Activated gamma-delta T cell treated with Interleukin-2 at 50 U/mL for 16 hours (primary cell): ENCODE measurements at places on chromosomes 1 and 21.

DNA sequence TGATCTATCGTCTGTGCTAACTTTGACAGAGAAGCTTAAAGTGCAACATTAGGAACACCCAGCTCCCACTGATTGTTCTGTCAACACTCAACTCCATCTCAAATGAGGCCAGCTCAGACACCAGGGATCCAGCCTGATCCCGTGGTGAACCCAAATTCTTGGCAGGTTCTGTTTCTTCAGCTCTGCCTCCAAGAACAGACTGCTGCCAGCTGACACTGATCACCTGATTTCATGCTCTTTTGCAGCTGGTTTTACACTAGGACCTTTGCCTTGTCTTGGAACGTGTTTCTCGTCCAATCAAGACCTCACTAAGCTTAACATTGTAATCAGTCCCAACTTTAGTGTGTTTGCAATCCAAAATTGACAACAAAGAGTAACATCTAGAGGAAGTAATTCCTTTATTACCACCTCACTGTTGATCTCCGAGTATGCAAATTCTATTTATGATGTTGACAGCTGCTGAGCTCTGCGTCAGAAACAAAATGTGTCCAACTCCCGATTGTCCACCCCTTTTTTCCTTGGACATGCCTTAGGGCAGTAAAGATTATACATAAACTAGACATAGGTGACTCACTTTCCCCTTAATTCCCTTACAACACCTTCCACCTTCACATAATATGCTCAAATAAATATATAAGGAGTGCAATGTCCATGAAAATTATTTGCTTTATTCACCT lies 1.6 kb upstream of the HYI start:
- no peak for DNase-seq

DNA sequence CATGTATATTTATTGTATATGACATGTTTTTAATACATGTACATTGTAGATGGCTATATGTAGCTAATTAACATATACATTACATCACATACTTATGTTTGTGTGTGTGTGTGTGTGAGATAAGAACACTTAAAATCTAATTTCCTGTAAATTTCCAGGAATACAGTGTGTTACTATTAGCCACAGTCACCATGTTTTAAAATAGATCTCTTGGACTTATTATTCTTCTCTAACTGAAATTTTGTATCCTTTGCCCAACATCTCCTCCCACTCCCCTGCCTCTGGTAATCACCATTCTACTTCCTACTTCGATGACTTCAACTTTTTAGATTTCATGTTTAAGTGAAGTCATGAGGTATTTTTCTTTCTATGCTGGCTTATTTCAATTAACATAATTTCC lies 64.8 kb downstream of the FCRL5 start:
- DNase-seq = no peak

GRCh38 chr1:175148068-175148467 lies 44.5 kb downstream of the KIAA0040 start:
- no peak for DNase-seq

DNA sequence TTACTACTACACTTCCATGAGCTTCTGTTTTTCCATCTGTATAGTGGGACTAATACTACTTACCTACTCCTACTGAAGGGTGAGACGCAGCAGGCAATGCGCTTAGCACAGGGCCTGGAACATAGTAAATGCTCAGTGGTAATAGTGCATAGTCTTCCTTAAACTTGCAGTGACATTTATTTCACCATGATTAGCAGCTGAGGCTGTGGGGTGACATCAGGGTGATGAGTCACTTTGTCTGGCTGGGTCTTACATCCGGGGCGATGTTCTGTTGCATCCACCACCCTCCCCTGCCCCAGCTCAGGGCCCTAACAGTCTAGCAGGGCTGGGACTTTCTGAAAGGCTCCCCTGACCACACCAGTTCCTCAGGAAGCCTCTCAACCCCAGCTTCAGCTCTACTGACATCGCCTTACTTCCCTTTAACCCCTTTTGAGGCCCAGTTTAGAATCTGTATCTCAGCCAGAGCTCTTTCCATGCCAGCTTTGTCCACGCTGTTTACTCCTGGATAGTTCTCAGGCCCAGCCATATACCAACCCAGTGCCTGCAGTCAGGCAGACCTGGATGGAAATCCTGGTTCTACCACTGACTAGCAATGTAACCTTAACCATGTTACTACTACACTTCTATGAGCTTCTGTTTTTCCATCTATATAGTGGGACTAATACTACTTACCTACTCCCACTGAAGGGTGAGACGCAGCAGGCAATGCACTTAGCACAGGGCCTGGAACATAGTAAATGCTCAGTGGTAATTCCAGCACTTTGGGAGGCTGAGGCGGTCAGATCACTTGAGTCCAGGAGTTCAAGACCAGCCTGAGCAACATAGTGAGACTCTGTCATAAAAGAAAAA lies 66.3 kb downstream of the CD58 start:
- peak; percentile 85 for DNase-seq

- no peak for DNase-seq
Observed at GRCh38 chr1:12552111-12552888, 65.7 kb downstream of the DHRS3 start.

DNA sequence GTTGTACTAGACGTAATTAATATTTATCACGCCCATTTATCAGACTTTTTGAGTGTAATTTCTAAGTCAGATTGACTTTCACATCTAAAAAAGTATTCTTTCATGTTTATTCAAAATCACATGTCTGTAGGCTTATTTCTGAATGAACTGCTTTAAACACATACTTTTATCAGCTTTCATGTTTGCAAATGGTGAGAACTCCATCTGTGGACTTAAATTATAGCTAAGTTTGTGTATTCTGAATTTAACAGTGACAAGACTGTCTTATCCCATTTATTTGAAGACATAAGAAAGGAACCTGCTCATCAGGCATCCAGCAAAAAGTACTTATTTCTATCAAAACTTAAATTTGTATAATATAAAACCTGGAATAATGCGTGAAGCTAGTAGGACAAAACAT lies 69.3 kb downstream of the DENND1B start:
- no peak for DNase-seq

DNA sequence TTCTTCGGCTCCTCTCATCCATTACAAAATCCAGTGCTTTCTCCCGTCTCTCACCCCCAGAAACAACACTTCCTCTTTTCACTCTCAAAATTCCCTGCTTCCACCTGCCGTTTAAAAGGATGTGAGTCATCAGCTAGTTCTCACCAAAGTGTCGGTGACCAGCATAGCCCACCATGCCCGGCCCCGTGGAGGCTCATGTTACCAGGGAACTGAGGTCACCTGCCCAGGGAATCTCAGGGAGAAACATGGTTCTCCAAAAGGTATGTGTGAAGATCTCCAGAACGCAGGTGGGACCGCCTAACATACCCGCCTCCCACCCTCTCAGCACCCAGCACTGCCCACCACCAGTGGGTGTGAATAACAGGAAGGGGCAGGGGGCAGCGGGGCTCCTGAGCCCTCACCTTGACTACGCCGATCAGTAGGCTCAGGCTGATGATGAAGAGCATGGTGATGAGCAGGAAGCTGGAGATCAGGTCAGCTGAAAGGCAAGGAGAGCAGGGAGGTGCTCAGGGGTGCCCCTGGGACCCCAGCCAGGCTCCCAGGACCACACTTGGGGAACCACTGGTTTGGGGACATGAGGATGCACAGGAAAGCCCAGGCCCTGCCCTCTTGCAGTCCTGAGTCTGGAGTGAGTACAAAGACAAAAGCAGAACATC lies 16.2 kb downstream of the LAPTM5 start:
- DNase-seq = no peak

- DNase-seq = peak; percentile 82
Observed at GRCh38 chr1:167687919-167688519, 33.8 kb upstream of the MPZL1 start.

GRCh38 chr1:6105218-6105679 lies 59.6 kb downstream of the KCNAB2 start:
- no peak for DNase-seq

GRCh38 chr1:243726806-243727502 lies 123.1 kb downstream of the AKT3 start:
- no peak for DNase-seq

DNA sequence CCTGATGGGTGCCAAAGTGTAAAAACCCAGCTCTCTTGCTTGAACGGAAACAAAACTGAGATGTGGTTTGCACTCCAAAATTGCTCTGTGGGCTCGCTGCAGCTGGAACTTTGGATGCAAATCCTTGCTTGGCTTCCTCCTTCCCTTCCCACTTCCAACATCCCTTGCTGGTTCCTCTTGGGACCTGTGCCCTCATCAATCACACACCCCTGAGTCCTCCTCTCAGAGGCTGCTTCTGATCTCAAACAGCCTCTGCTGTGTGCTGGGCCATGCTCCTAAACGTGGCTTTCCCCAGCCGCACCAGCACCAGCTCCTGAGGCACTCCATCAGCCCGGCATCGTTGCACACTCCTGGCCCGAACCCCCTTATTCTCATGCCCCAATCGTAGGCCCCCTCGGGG lies 124.3 kb upstream of the RAB4A start:
- no peak for DNase-seq

GRCh38 chr1:27643600-27644368 lies 8.8 kb upstream of the FGR start:
- DNase-seq = peak; percentile 75

GRCh38 chr1:100396651-100397050 lies 44.3 kb downstream of the CDC14A start:
- no peak for DNase-seq

DNA sequence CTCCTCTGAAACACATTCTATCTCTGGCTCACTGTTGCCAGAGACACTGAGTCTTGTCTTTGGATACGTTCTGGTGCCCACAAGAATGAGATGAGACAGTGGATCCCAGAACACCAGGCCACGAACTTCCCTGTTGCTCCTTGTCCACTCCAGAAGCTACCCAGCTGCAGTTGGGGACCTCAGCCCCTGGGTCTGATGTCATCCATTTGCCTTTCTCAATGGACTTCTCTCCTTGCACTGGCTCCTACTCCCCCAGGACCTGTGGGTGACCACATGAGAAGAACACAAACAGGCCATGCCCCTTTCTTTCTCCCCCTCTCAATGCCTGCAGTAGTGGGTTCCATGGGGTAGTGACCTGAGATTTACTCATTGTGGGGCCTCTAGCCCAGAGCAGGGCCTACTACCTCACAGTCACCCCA lies 5.9 kb downstream of the NBPF1 start:
- DNase-seq = no peak

DNA sequence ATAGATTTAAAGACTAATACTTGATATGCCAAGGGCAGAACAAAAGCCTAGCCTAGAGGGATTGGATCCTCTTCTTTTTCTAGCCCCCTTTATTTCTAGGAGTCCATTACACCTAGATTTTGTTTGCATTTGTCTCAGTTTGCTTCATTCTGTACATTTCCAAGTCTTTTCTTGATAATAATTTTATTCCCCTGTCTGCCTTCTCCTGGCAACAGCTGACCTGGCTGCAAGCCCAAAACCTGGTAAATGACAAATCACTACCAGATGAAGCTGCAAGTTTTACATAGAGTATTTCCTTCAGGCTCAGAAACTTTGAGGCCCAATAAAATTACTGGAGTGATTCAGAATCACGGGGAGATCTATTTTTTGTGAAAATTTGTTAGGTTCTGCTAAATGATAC lies 36.5 kb upstream of the LHX8 start:
- no peak for DNase-seq

GRCh38 chr1:223847781-223848345 lies 2.1 kb upstream of the TP53BP2 start:
- no peak for DNase-seq

GRCh38 chr1:32181065-32181464 lies 1.6 kb downstream of the TXLNA start:
- DNase-seq = no peak

DNA sequence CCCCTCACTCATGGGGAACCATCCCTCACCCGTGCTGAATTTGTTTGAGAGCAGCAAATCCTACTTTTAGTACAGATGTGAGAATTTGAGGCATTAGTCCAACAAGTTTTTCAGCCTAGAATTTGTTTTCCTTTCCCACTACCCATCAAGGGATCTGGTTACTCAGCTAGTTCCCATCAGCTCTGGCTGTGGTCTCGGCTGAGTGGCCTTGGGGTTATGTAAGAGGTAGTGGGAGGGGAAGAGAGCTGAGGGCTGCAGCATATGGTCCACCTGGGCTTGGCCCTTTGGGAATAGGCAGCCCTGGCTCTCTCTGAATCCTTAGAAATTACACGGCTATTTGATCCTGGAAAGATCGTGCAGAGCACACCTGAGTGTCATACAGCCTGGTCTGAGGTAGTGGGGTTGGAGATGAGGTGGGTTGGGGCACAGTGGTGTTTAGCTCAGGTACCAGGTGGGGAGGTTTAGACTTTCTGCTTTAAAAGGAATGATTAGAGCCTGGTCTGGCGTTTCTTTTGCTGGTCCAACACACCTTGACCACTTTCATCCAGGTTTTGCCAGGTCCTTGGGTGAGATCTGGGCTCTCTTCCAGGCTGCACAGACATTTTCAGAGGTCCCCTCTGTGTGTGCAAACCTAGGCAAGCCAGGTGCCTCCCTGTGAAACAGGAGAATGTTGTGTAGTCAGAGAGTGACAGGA lies 4.2 kb downstream of the GSTM4 start:
- DNase-seq = no peak

DNA sequence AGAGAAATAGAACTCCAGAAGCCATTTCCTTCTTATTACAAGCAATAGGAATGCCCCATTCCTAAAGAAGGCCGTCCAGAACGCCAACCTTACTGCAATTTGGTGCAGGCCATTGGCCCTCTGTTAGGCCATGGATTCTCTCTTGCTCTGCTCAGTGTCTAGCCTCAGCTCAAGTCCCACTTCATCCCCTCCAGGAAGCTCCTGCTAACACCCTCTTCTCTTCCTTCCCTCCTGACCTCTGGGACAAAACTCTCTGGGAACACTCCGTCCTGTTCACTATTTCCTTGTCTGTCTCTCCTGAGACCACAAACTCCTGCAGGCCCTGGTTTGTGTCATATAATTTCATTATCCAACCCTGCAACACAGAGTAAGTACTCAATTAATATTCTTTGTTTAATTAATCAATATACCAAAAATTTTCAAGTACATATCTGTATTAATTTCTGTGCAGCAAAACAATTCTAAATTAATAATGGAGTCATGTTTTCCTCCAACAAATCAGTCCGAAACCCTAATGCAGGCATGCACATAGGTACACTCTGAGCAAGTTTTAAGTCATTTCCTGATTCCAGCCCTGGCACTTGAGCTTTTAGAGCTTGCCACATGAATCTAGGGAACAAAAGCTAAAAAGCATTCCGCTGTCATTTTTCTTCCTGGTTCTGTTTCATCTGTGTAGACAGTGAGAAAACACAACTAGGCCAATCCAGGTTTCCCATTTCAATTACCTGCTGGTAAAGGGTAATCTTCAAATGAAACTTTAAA lies 245.3 kb downstream of the SETD4 start:
- no peak for DNase-seq

DNA sequence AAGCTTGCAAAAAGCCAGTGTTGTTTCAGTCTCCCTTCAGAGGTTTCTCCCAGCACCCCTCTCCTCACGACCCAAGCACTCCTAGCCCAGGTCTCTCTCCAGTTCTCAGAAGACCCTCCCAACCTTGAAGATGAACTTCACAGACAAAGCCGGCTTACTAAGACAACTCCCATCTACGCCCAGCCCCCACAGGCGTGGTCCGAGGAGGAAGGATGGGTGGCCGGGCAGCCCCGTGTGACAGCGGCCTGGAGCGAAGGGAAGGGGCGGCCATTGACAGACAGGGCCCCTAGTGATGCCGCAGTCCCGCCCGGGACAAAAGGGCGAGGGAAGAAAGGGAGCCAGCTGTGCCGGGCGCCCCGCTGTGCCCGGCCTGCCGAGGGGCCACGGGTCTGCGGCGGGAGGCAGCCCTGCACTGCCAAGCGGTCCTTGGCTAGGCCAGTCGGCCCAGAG lies 6.9 kb downstream of the PAX7 start:
- DNase-seq = no peak
